ENCODE measurements at places on chromosomes 16 and 17.

DNA sequence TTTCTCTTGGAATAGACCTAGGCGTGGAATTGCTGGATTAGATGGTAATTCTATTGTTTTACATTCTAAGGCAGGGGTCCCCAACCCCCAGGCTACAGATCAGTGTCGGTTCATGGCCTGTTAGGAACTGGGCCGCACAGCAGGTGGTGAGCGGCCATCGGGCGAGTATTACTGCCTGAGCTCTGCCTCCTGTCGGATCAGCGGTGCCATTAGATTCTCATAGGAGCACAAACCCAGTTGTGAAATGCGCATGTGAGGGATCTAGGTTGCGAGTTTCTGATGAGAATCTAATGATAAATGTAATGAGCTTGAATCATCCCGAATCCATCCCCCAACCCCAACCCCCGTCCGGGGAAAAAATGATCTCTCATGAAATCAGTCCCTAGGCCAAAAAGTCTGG lies 23.0 kb downstream of the NLRC5 start:
- DNase-seq = no peak

GRCh38 chr16:54289242-54289944 lies 2.8 kb upstream of the IRX3 start:
- DNase-seq = no peak

DNA sequence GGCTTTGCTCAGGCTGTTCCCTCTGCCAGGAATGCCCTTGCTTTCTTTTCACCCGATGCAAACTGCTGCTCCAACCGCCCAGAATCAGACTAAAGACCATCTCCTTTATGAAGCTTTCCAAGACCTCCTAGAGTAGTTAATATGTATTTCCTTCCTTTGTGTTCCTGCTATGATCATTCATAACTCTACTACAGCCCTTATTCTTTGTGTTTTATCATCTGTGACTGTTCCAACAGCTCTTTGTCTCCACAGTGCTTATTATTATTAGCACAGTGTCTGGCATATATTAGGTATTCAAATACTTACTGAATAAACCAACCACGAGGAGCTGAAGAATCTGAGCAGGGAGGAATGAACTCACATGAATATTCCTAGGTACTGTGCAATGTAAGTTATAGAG lies 7.6 kb downstream of the PSME3IP1 start:
- DNase-seq = no peak

GRCh38 chr17:41707803-41708669 lies 4.1 kb upstream of the GAST start:
- DNase-seq = no peak

DNA sequence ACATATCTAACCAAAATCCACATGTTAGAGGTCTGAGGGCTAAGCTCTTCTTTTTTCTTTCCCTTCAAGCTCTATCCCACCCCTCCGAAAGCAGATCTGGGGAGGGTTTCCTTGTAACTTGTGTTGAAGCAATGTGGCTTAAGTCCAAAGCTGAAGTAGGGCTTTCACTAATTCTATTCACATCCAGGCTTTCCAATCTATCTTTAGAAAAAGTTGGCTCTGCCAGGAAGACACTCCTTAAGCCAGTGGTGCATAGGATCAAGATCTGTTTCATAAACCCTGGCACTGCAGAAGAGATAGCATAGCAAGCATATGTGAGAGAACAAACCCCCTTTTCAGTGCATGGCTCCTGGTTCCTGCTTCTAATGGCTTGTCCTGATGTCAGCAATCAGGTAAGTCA lies 34.9 kb upstream of the DHX40 start:
- no peak for DNase-seq

DNA sequence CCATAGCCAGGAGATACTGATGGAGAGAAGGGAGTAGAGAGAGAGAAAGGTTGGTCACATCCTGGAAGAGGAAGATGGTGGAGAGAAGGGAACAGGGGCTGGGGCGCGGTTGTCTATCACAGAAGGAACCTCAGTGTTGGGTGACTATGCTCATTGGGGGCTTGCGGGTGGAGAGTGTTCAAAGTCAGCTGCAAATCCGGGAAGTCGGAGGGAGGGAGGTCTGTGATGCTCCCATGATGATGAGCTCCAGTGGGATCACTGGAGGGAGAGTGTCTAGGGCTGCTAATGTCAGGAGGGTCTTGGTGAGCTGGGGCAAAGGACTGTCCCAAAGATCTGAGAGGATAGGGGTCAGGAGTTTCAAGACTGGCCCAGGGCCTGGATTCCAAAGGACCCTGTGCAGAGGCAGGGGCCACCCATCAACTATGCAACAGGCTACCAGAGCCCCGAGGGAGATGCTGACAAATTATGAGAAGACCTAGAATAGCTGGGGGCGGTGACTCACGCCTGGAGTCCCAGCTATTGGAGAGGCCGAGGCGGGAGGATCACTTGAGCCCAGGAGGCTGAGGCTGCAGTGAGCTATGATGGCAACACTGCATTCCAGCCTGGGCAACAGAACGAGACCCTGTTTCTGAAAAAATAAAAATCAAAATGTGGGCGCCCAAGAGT lies 2.6 kb downstream of the SPDYE4 start:
- no peak for DNase-seq

DNA sequence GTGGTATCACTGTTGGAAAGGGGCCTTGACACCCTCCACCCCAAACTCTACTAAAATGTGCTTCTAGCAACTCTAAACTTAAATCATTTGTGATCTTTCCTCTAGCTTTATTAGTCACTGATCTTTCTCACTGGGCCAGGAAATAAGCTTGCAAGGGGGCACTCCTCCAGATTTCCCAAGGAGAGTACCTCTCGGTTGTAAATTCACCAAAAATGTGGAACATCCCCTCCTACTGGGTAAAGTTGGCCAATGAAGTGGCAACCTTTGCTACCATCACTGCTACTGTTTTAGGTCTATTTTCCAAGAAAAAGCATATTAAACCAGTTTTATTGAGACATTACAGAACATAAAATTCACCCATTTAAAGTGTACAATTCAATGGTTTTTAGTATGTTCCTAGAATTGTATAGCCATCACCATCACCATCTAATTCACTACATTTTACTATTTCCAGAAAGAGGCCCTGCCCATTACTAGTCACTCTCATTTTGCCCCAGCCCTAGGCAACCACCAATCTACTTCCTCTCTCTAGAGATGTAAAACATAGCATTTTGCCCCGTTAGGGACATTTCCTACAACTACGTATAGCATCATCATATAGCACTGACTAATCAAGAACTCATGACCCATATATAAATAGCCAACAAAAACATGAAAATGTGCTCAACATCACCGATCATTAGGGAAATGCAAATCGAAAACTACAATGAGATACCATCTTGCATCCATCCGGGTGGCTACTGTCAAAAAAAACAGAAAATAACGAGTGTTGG lies 44.6 kb upstream of the ADCY9 start:
- no peak for DNase-seq

DNA sequence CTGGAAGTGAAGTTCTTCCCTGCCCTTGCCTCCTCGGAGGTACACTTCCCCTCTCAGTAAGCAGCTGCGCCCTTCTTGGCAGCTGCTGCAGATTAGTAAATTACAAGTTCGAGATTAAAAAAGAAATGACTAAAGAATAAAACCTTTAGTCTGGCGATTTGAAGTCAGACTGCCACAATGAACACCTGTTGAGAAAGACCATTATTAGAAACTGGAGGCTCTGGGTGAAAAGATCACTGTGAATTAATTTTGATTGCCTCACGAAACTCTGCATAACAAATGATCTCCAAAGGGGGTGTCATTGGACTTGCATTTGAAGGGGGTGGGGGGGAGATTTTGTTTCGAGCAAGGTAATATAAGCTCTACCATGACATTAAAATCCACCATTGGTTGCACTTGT lies 39.3 kb downstream of the SALL1 start:
- no peak for DNase-seq

DNA sequence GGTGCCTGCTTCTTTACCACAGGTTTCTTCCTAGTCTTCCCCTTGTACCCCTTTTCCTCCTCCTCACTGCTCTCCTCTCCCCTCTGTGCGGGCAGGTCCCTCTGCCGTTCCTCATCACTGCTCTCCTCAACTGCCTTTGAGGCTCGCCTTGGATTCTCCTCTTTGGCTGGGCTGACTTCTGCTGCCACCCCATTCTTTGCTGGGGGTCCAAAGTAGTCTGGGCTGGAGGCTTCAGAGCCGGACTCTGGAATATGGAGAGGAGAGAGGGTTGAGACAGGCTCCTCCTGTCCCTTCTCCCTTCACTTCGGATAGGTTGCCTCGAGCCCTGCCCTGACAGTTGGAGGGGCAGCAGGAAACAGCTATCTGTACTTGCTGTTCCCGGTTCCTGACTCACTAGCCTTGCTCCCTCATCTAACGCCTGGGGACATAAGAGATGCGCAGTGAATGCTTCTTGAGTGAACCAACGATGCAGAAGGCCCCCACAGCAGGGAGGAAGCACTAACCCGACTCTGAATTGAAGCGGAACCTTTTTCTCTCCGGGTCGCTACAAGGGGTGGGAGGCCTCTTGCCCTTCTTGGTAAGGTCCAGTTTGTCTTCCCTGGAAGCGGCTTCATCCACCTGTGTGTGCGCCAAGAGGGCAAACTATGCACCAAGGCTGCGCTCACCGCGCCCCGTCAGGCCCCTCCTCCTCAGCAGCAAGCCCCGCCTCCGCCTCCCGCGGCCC lies 655 bp downstream of the HIRIP3 start:
- DNase-seq = peak; percentile 63

GRCh38 chr17:59853168-59853918 lies 39.4 kb downstream of the TUBD1 start:
- DNase-seq = no peak

GRCh38 chr17:56830726-56831368 lies 2.9 kb downstream of the C17orf67 start:
- no peak for DNase-seq

- peak; percentile 8 for DNase-seq
These were observed 91.1 kb downstream of the SSH2 start for GRCh38 chr17:29838961-29839360.

DNA sequence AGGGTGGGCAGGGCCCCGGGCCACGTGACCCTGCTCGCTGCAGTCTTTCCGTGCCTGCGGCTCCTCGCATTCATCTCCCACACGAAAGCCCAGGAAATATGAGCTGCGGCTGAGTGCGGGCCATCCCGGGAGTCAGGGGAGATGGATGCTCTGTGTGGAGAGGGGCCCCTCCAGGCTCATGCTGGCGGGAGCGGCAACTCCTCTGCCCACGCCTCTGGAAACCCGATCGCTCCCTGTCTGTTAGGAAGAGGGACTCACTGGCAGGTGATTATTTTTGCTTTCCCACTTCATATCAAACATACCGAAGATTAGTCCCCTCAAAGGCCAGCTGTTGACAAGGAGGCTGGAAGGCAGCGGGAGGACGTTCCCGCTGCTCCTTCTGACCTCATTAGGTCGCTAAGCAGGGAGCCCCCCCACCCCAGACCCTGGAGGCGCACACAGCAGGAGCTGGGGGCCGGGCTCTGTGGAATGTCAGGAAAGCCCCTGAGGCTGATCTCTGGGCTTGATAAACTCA lies 228.5 kb downstream of the FOXL1 start:
- DNase-seq = no peak

- no peak for DNase-seq
These were observed 583 bp upstream of the COX6A2 start for GRCh38 chr16:31428638-31429247.

- no peak for DNase-seq
These were observed 60.1 kb upstream of the CNEP1R1 start for GRCh38 chr16:49964973-49965372.

GRCh38 chr16:67104061-67104460 lies 5.7 kb upstream of the PHAF1 start:
- no peak for DNase-seq

GRCh38 chr17:68398691-68399637 lies 58.3 kb downstream of the WIPI1 start:
- DNase-seq = peak; percentile 88
